Stimulated activated CD4-positive, alpha-beta T cell treated with anti-CD3 and anti-CD28 coated beads, Interleukin-2, amount 100 ng/mL, for 4 hours (primary cell): ENCODE measurements at places on chromosomes 11 and 22.
A peak's percentile ranks its signal among the peaks of the same experiment; 100 is the strongest.

GRCh38 chr11:62337303-62338181, at the start of gene ASRGL1:
TSS of gene ASRGL1 (plus strand) at chr11:62337448. CDS start at chr11:62337978, 530 bp downstream.
- DNase-seq, result peak; percentile 67

DNA sequence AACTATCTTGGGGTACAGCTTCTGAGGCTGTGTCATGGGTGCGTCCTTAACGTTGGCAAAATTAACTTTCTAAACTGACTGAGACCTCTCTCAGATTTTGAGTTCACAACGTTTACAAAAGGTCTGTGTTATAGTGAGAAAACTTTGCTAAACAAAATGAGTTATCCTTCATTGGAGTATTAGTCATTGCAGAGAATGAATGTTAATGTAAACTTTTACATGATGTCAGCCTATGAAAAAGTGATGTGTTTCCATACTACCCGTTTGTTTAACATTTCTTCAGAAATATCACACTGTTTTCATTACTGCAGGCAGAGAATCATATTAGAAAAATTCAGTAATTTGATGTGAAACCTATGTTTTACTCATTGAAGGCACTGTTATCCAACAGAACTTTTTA, 32.1 kb downstream of the HSD17B12 start:
- no peak for DNase-seq

- DNase-seq, result no peak
Observed at GRCh38 chr11:128503245-128503991, 83.9 kb downstream of the ETS1 start.

DNA sequence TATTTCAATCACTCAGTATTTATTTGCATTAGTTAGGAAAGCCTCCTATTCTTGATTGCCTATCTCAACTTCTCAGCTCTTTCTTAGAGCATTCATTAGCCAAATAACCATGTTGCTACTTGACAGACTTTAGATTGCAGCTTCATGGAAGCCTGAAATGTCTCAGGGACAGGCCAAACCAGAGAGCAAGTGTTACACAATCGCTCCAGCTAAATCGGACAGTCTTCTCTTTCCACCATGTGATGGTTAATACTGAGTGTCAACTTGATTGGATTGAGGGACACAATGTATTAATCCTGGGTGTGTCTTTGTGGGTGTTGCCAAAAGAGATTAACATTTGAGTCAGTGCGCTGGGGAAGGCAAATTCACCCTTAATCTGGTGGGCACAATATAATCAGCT, 106.5 kb upstream of the DRD2 start:
- no peak for DNase-seq

GRCh38 chr11:38476808-38477575, 1879.0 kb upstream of the RAG2 start:
- no peak for DNase-seq

DNA sequence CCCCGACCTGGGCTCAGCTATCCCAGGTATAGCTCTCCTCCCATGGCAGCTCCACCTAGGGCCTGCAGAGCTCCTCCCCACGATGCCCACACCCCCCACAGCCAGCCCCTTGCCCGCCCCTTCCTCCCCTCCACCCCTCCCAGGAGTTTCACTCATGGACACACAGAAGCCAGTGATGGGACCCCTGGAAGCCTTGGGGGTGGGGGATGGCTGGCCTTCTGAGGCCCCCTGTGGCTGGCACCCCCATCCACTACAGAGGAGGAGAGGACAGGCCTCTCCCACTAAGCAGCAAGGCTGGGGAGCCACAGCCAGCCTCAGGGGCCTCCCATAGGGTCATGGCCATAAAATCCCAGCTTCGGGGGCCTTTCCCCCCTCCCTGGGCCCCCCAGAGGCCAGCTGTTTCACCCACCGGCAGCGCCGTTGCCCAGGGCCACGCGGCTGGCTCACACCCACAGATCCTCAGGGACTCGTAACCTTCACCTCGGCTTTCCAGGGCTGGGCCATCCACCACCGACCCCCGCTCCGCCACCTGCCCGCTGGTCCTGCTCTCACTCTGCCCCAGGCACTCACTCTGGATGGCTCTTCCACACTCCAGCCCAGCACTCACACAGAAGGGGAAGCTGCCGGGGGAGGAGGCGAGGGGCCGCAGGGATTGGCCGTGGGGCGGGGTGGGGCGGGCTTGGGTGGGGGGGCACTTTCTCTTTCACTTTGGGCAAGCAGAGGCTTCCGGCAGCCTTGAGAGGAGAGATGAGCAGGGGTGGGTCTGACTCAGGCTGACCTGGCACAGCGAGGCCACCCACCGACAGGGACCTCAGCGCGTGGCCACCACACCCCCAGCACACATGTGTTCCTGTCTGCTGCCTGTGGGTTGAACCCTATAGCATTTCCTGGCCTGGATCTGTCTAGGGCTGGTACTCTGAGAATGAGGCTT, 2.2 kb downstream of the SLC25A22 start:
- peak; percentile 81 for DNase-seq

GRCh38 chr11:131311776-131312514, 58.5 kb upstream of the NTM start:
- no peak for DNase-seq

- DNase-seq, result no peak
Observed at GRCh38 chr11:126821827-126822226, 178.7 kb downstream of the KIRREL3 start.

- no peak for DNase-seq
Observed at GRCh38 chr11:125954945-125955640, 9.2 kb downstream of the VSIG10L2 start.

DNA sequence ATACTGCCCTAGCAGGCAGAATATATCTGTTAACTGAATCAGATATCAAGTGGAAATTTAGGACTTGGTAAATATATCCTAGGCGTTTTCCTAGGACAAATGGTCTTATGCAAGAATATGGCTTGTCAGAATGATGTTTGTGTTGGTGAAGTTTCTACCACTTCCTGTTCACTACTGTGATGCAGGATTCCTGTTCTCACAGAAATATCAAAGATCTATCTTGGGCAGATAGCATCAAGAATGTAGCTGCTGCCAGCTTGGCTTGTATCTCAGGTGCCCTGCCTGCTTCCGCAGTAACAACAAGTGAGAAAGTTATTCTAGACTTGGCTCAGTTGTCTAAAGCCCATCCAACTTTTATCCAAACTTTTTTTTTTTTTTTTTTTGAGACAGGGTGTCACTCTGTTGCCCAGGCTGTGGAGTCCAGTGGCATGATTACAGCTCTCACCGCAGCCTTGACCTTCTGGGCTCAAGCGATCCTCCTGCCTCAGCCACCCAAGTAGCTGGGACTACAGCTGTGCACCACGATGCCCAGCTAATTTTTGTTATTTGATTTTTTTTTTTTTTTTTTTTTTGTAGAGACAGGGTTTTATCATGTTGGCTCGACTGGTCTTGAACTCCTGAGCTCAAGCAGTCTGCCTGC, 61.3 kb downstream of the PPME1 start:
- no peak for DNase-seq

DNA sequence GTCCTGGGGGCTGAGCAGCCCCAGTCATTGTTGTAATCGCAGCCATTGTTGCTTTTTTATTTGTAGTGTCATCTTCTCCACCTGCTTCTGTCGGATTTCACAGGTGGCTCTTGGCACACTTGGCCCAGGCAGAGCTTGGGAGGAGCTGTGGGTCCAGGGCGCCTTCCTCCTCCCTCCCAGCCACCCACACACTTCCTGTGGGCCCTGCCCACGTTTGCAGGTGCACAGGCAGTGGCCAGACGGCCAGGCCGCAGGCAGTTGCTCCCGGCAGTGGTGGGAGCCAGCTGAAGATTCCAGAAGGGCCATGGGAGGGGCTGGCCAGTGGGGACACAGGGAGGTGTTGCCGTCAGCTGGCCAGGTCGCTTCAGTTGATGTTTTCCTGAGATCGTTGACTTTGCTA, 1191.9 kb downstream of the BRD1 start:
- DNase-seq, result no peak

DNA sequence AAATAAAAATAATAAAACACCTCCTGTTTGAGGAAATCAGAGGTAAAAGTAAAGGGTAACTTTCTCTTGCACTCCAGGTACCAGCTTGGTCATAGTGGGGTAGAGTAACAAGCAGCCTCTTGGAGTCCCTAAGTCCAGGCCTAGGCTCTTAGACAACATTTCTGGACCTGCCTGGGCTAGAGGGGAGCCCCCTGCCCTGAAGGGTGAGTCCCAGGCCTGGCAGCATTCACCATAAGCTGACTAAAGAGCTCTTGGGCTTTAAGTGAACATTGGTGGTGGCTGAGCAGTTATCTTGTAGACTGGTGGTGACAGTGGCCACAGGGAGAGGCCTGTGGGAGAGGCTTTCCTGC, 18.6 kb upstream of the OR56A3 start:
- no peak for DNase-seq

DNA sequence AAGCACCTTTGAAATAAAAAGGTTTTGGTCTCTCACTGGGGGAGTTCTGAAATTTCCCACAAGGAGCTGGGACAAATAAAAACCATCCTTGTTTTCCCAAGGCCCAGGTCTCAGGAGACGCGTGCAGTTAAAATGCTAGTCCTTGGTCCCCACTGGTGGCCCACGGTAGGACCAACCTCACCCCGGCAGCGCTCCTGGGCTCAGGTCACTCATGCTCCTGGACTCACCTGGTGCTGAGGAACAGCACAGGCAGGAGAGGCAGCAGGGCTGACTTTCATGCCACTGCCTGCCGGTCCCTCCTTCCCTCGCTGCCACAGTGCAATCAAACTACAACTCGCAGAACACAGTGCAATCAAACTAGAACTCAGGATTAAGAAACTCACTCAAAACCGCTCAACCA, 356.8 kb upstream of the CCDC179 start:
- DNase-seq, result no peak

DNA sequence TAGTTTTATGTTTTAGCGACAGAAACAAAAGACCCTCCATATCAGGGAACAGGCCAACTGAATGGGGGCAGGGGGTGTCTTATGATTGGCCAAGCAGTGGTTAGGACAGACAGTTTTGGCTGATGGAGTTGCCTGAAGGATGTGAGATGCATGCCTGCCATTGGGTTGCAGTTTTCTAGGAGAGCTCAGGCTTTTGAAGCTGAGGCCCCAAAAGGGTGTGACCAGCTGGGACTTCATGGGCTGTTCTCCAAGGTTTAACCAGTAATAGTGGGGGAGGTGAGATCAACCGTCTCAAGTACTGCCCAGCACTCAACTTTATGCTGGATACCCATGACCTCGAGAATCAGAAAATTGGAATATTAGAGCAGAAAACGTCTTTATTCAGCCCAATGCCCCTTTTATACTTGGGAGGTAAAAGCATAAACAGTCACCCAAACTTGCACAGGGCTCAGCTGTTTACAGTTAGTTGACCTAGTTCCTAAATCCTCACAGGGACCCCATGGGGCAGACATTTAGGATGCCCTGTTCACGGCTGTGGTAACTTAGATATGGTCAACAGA, 13.5 kb downstream of the DTX4 start:
- DNase-seq, result no peak

GRCh38 chr22:48347311-48347710, 1480.4 kb downstream of the BRD1 start:
- no peak for DNase-seq

- no peak for DNase-seq
Observed at GRCh38 chr11:65549096-65549495, 9.1 kb downstream of the LTBP3 start.

DNA sequence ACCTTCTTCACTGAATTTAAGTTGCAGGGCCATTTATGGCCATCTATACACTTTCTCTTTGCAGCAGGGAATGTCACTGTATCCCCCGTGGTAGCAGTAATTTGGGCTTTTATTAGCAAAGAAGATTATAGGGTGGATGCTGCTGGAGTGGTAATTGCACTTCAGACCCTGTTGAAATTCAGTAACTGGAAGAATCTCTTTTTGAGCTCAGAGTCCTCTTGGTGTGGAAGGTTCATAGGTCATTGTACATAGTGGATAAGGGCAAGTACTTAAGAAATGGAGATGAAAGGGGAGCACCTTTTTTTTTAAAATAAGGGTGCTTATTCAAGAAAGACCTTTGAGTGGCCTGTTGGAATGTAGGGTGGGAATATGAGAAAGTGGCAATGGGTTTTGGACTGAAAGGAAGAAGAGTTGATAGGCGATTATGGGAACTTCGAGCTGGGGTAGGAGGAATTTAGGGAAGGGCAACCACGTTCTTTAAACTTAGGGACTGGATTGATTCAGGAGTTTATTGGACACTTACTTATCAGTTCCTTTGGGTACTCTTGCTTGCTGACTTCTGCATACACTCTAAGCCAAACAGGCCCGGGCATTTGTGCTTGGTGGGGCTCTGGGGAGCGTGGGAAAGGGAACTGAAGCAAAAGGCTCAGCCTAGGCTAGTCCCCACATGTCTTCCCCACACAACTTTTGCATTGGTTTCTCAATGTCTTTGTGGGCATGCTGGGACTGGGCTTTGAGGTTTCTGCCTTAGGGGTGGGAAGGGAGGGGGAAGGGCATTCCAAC, 26.5 kb downstream of the CTNND1 start:
- DNase-seq, result no peak

DNA sequence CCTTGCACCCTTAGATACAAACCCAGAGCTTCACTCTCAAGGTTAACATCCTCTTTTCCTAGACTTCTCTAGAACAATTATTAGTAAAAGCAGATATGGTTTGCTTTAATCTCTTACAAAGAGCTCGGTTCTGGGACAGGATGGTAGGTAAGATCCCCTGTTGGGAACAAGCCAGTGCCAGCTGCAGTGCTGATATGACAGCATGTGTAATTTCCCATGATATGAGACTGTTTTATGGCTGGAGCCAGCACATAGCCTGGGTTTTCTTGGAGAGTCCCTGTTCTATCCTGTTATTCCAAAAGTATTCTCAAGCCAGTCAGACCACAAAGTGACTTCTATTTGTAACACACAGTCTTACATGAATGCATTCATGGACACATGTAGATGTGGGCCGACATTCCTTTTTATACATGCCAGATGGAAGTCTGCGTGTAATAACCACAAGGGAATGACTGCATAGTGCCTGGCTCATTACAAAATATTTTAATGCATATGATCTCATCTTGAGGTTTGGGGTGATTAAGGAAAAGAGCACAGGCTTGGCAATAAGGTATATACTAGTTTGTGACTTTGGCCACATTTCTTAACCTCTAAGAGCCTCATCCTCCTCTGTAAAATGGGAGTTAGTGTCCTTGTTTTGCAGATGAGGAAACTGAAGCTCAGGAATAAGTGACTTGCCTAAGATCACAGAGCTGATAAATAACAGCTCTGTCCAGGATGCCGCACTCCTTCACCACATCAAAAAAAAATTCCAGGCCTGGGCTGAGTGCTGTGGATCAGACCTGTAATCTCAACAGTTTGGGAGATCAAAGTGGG, 21.8 kb downstream of the CLMP start:
- DNase-seq, result no peak
